ENCODE measurements at places on chromosomes 2 and 18.
A peak's percentile ranks its signal among the peaks of the same experiment; 100 is the strongest.

- no peak for ATAC-seq
Observed at GRCh38 chr2:25323042-25323514, 18.6 kb downstream of the DNMT3A start.

GRCh38 chr2:63614448-63614968 is 25.7 kb downstream of the MDH1 start:
- ATAC-seq = no peak

GRCh38 chr2:102295566-102295965 is 15.8 kb upstream of the IL1RL1 start:
- no peak for ATAC-seq

- no peak for ATAC-seq
Observed at GRCh38 chr2:97733341-97734035, 20.1 kb downstream of the ZAP70 start.

GRCh38 chr2:109129921-109130722 is 1.1 kb downstream of the SH3RF3 start:
- ATAC-seq = peak; percentile 9

GRCh38 chr2:144516981-144517865 is 2.7 kb downstream of the ZEB2 start:
- peak; percentile 40 for ATAC-seq

DNA sequence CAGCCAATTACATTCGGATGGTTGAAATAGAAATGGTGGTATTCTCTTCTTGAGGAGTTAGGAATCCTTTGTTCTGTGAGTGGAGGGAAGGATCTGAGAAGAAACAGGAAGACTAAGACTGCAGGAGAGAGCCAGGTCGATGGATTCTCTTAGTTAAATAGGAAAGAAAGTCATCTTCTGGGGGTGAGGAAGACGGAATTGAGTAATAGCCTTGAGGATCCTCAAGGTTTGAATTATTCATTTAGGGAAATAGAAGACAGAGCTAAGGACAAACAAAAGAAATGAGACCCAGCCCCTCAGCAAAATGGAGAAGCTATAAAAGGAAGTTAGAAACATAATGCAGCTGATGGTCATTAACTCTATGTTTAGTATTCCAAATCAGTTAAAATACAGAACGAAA is 1.8 kb downstream of the LAPTM4A start:
- no peak for ATAC-seq

DNA sequence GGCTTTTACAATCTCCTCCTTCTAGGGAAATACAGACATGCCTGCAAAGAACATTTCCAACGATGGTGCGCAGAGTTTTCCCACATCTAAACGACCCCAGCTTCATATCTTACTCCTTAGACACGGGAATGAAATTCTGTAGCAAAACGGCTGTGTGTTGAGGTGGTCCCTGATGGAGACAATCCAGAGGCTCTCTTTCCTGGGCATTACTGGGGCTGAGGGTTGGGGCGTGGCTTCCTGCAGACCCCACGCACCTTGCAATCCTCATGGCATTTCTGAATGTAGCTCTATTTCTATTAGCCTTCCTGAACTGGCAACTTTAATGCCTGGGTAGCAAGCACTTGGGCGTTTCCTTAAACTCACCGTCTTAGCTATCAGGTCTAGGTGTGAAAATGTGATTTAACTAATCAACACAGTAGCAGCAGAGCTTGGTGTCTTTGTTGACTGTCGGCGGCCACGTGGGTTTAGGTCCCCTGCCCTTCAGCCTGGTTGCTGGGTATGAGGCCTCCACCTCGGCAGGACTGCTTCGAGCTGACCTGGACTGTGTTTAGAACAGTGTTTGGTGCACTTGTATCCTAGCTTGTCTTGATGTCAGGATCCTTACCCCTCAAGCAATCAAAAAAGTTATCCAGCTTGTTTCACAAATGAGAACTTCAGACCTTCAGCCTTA is 242.8 kb downstream of the GBX2 start:
- ATAC-seq = no peak

- no peak for ATAC-seq
Observed at GRCh38 chr18:1916869-1917523, 654.3 kb downstream of the METTL4 start.

DNA sequence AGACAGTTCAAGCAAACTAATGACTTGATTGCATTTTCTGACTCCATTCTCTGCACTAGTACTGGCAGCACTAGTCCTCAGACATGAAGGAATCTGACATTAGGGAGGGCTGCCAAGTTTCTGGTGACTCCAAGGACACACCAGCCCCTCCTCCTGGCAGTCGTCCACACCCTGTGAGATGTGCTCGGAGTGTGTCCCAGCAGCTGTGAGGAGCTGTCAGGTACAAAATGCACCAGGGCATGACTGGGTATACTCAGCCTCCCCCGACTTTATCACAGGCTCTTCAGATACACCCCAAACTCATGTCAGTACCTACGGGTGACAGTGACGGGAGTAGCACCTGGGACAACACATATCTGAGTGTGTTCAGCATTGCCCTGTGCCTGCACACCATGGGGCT is 43.1 kb downstream of the EDAR start:
- no peak for ATAC-seq

DNA sequence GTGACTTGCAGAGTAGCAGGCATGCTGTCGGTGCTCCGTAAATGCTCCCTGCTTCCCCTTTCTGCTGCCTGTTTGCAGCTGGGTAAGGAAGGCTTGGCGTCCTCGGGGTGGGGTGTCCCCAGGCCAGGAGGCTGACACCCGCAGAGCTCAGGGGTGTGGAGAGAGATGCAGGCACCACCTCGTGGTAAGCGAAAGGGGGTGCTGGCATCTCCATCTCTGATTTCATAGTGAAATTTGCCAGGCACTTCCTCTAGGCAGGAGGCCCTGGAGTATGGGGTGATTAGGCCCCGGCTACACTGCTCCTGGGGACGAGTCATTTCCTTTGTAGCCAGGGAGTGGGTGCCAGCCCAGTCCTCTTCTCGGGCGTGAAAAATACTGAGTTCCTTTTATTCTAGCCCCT is 160.4 kb downstream of the KLHL29 start:
- ATAC-seq = no peak

DNA sequence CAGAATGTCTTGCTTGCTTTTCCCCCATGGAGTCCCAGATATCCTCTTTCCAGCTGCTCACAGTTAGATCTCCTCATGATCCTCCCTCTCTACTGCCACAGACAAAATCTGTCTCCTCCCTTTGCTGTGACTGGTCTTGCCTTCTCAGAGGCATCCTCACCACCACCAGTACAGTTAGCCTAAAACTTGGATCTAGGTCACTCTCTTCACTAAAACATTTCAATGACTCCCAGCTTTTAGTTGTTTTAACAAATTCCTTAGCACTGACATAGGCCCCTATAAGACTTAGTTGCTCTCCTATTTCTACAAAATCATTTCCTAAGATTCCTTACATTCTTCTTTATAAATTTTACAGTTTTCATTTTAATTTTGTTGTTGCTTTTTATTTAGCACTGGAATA is 734.2 kb upstream of the CHAC2 start:
- no peak for ATAC-seq

- ATAC-seq = no peak
Observed at GRCh38 chr18:46268671-46269070, 164.5 kb downstream of the HAUS1 start.

DNA sequence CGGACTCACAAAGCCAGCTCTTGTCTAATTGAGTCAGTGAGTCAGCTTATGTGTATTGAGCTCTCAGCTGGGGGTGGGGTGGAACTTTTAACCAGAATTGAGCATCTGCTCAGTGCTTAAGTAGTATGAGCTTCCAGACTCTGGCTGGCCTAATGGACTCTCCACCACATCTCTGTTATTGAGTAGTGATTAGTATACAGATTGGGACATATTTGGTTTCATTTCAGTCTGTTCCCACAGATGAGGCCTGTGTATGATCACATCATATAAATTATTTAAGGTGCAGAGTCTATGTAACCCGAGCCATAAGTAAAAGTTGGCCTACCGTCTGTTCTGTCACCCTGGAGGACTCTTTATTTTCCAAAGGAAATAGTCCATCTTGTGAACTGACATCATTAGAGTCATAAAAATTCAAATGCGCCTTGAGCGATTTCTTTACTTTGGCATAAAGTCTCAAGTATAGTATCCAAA is 152.1 kb downstream of the THSD7B start:
- ATAC-seq = peak; percentile 51

DNA sequence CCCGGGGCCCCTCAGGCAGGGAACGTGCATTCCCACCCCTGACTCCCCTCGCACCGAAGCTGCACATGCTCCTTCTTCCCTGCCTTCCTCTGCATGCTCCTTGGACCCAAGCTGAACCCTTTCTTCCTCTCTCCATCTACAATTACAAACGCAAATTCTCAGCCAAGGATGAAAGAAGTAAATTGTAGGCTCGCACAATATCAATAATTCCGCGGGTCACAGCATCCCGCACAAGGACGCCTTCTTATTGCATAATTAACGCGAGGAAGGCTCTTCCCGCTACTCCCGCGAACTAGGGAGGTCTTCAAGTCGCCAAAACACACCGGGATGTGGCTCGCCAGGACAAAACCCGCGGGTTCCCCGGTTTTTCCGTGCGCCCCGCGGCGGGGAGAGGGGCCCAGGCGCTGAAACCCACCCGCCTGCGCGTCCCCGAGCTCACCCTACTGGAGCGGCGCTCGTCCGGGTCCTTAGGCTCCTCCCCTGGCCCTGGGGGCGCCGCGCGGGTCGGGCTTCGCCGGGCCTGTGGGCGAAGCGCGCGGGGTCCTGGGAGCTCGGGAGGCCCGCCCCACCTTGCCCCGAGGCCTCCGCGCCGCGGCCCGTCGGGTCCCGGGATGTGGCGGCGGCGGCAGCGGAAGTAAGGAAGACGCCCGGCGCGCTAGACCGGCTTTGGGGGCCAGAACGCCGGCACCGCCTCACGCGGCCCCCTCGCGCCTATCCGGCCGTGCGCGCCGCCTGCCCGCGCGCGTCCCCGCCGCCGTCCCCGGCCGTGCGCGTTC is at the start of gene CHST10:
CHST10 (minus strand) TSS at position 734 of the 776 bp plus-strand sequence. CDS start 10,993 bp downstream, outside the sequence.
- ATAC-seq = peak; percentile 98

GRCh38 chr2:240603846-240604245 is 17.3 kb downstream of the CAPN10 start:
- ATAC-seq = peak; percentile 2

- no peak for ATAC-seq
Observed at GRCh38 chr2:13003500-13003899, 286.8 kb downstream of the TRIB2 start.

DNA sequence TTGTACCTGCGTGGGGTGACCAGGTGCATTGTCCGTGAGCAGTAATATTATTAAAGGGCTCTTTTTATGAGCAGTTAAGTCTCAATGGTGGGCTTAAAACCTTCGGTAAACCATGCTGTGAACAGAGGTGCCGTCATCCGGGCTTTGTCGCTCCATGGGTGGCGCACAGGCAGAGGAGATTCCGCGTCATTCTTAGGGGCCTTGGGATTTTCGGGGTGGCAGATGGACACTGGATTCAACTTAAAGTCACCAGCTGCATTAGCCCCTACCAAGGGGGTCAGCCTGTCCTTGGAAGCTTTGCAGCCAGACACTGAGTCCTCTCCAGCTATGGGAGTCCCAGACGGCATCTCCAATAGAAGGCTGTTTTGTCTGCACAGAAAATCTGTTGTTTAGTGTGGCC is 107.7 kb downstream of the NFATC1 start:
- ATAC-seq = no peak

- no peak for ATAC-seq
Observed at GRCh38 chr2:236827997-236828396, 257.7 kb upstream of the COPS8 start.

DNA sequence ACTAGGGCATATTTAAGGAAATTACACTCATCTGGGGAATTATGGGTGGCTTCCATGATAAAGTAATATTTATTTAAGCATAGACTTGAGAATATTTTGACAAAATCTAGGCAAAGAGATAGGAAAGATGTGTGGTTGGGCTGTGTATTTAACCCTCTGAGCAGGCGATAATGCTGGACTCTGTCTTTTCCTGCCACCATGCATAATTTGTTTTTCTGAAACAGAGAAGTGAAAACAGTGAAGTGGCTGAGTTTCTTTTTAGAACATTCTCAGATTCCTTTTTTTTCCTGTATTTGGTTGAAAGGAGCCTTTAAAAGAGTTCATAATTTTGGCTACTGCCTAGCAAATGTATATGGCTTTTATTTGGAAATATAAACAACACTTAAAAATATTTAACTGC is 104.8 kb upstream of the CDH19 start:
- ATAC-seq = no peak

DNA sequence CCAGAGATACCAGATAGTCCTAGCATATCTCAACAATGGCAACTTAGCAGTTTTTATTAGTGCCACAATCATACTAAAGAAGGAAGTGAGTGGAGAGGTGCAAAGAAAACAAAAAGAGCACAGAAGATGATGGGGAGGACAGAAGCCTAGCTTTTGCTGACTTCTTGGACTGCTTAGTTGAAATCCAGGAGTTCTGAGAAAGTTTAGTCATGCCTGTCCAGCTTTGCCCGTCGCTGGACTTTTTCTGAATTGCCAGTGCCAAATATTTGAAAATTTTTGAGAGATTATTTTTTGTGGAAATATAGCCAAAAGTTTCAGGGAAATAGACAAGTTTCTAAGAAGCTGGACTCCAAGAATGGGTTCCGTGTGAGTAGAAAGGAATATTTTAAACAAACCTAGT is 558.7 kb upstream of the TNP1 start:
- ATAC-seq = no peak

DNA sequence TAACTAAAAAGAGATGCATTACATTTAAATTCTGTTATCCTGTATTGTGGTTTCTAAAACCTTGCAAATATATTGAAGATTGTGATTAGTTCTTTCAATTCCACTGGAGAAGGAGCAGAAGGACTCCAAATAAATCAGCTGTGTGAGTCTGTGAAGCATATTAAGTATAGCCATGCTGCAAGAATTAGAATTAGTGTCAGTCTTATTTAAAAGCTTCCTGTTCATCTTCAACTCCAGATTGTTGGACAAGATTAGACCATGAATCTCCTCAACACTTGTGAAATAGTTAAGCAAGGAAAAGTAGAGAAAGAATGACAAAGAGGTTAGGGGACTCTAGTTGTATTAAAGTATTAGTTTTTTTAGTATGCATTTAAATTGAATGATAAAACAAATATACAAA is 92.5 kb upstream of the LRP1B start:
- ATAC-seq = no peak

DNA sequence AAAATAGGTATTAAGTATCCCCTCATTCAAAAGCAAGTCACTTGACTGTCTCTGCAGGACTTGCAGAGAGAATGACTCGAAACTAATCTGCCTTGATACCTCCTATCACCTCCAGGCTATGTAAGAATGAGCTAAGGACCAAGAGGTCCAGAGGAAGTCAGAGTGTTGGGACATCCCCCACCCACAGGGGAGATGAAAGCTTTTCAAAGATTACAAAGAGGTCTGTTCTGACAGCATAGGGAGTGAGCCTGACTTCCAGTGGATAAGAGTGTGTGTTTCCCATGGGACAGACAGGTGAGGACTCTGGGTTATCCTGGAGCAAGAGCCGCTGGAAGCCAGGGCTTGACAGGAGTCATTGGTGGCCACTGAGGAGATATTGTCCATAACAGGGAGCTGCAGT is 85.0 kb upstream of the TACR1 start:
- ATAC-seq = no peak

- ATAC-seq = no peak
Observed at GRCh38 chr2:159050426-159050825, 82.0 kb downstream of the TANC1 start.

GRCh38 chr2:230898016-230898712 is 26.9 kb downstream of the GPR55 start:
- ATAC-seq = no peak
